PC-3 (cell line): ENCODE measurements at places on chromosomes 7 and 10. TPM values are rescaled to one million over a fixed set of nuclear protein-coding genes. Genes with fewer than 3 reads are reported as not detected.
A peak's percentile ranks its signal among the peaks of the same experiment; 100 is the strongest.

- no peak for DNase-seq
Measured at GRCh38 chr7:159119026-159119741, 25.5 kb downstream of the VIPR2 start.

- no peak for DNase-seq
Measured at GRCh38 chr7:38656968-38657367, 25.8 kb upstream of the AMPH start.

- peak; percentile 50 for DNase-seq
Measured at GRCh38 chr10:33331379-33331694, 3.1 kb downstream of the NRP1 start.

- DNase-seq = no peak
Measured at GRCh38 chr10:46240684-46241565, 45.9 kb upstream of the ANTXRL start.

GRCh38 chr7:137345799-137346449 lies 2.4 kb upstream of the PTN start:
- no peak for DNase-seq

GRCh38 chr7:138656952-138657351 lies 44.2 kb downstream of the SVOPL start:
- DNase-seq = no peak

GRCh38 chr7:12237007-12237406 lies 25.9 kb downstream of the TMEM106B start:
- DNase-seq = no peak

- DNase-seq = no peak
Measured at GRCh38 chr7:6035686-6036085, 4.5 kb downstream of the ANKRD61 start.

DNA sequence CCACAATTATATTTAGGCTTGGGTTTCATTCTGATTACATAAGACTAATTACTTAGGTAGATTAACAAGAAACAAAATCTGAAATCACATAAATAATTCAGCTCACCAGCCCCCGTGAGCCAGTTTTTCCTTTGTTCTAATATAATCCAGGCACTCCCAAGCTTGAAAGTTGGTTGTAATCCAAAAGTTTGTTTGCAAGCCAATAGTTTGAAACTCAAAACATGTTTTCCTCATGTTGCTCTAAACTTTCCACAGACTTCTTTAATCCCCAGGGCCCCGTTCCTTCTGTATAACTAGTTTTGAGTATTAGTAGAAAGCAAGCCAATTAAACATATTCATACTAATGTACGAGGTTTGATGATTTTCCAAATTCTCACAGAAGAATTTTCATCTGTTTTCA lies 56.1 kb downstream of the SP8 start:
- DNase-seq = no peak

DNA sequence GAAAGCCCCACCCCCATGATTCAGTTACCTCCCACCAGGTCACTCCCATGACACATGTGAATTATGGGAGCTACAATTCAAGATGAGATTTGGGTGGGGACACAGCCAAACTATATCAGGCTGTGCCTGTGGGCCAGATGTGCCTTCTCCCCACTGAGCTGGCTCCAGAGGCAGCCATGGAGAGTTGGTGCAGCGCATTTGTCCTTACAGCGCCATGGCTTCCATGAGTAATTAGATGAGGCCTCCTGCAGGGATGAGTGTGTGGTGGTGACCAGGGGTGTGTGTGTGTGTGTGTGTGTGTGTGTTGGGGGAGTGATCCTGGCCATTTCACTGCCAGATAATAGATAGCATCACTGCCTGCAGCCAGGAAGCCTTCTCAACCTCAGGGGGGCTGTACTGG lies 94.6 kb downstream of the FANK1 start:
- DNase-seq = no peak

AKR1D1 gene
- not detected in 2 replicates for total RNA-seq

CRYGN gene
- total RNA-seq = 0.11 TPM in 1 of 2 replicates, not detected in the other

ZNF107 gene
- total RNA-seq = 4.3 and 4.8 TPM in 2 replicates

CROT gene
- total RNA-seq = 6.9 and 7.7 TPM in 2 replicates

AGR2 gene
- 72.2 and 140 TPM in 2 replicates for total RNA-seq

C10orf105 gene
- not detected in 2 replicates for total RNA-seq

SORBS1 gene
- total RNA-seq = 3.7 and 4.1 TPM in 2 replicates
